ENCODE measurements at places on chromosomes 1 and 21.

DNA sequence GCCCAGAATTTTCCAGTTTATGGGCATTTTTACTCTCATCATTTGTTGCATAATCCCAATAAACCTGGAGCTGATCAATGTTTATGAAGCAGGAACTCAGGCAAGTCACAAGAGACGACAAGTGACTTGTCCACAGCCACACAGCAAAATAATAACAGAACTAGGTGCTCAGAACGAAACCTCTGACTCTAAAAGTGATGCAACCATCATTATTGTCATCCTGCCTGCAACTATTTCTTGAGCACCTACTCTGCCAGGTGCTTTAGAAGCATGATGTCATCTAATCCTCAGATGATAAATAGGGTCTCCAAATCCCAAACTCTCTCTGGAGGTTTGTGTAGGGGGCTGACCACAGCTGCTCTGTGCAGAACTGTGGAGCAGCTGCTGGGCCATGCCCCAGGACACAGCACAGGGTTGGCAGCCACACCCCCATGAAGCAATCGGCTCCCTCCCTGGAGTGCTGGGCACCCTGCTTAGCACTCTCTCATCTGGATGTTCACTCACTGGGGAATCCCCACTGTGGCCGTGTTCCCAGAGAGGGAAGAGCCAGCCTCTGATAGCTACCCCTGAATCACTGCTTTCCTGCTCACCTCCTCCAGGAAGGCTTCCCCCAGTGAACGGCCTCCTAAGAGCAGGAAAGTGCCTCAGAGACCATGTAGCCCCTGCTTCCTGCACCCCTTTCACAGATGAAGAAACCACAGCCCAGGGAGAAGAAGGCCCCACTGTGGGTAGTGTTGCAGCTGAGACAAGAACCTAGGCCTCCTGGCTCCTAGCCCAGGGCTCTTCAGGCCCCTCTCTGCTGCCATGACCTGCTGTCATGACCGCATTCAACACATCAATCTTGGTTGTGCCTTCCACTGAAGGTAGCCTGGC is 2.1 kb downstream of the TTC22 start:
- no peak for DNase-seq

DNA sequence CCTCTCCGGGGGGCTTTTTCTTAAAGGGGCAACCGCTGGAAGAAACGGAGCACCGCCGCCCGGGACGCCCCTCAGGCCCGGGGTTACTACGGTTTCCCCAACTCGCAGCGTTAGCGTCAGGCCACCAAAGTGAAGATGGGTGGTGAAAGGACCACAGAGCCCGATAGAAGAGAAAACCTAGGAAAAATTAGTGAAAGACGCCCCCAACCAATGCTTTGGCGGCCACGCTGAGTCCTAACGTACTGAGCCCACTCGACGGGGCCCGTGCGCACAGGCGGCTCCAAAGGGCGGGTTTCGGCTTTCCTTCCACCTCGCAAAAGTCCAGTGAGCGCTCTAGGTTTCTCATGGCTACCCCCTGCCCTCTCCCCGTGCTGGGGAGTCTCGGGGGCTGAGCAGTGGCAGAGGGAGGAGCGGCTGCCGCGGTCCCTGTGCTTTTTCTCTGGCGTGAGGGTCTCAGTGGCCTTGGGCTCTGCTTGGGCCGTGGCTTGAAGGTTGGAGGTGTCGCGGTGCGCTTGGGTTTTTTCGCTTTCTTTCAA is 12.2 kb upstream of the SPEN start:
- DNase-seq: no peak

GRCh38 chr1:91282695-91283420 is 121.8 kb downstream of the HFM1 start:
- peak; percentile 1 for DNase-seq

GRCh38 chr21:24420689-24421088 is 1186.6 kb downstream of the MRPL39 start:
- no peak for DNase-seq

- no peak for DNase-seq
Measured at GRCh38 chr1:97920276-97920831, 480 bp downstream of the DPYD start.

DNA sequence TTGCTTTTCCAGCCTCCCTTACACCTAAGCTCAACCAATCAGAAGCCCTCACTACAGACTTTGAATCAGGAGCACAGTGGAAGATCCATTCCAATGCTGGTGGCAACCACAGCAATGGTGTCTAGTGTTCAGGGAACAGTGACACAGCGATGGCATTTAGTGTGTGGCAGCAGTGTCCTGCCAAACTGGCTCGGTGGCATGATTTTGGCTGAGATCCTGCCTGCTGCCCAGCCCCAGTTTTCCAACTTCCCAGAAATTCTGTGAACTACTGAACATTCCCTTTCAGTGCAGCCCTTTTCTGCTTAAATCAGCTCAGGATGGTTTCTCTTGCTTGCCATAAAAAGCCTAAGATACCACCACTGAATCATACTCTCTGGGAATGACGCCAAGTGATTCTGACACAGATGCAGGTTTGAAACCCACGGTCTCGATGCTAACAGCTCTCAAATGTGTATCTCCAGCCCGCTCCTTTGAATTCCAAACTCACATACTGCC is 8.8 kb downstream of the ASAP3 start:
- no peak for DNase-seq

- no peak for DNase-seq
Measured at GRCh38 chr1:177024623-177025022, 139.9 kb downstream of the ASTN1 start.

DNA sequence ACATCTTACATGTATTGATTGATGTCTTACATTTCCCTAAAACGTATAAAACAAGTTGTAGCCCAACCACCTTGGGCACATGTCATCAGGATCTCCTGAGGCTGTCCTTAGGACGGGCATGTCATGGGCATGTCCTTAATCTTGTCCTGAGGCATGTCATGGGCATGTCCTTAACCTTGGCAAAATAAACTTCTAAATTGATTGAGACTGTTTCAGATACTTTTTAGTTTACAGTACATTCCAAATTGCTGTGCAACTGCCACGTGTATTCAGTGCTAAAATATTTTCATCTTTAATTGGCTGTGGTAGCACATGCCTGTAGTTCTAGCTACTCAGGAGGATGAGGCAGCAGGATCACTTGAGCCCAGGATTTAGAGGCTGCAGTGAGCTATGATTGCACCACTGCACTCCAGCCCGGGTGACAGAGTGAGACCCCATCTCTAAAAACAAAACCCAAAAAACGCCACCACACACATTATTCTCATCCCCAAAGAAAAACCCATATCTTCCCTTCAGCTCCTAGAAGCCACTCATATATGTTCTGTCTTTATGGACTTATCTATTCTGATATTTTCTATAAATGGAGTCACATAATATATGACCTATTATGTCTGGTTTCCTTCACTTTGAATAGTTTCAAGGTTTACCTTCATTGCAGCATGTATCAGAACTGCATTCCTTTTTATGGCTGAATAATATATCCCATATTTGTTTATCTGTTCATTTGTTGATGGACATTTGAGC is 96.0 kb upstream of the BTG3 start:
- DNase-seq: no peak

GRCh38 chr1:109634292-109634691 is 14.7 kb downstream of the AMPD2 start:
- no peak for DNase-seq

GRCh38 chr21:41511858-41512257 is 3.9 kb upstream of the TMPRSS2 start:
- no peak for DNase-seq

- DNase-seq: no peak
Measured at GRCh38 chr1:84842748-84843231, 50.2 kb downstream of the LPAR3 start.

DNA sequence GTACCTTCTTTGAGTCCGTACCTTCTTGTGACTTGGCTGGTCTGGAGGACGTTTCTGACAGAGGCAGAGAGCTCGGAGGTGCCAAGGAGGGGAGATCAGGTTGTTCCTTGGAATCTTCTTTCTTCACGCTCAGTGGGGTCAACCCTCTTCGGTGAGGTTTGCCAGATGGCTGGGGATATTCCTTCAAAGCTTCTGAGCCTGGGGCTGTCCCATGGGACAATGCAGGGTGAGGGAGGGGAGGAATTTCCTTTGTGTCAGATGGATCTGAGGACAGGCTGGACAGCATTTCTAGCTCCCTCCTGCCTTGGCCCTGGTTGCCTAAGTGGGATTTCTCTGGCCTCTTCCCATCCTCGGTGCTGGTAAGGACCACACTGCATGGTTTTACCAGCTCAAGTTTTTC is 95.5 kb upstream of the EDN2 start:
- no peak for DNase-seq

GRCh38 chr1:201270616-201271390 is 12.5 kb upstream of the PKP1 start:
- no peak for DNase-seq

- DNase-seq: no peak
Measured at GRCh38 chr1:238364214-238364892, 473.6 kb upstream of the ZP4 start.

DNA sequence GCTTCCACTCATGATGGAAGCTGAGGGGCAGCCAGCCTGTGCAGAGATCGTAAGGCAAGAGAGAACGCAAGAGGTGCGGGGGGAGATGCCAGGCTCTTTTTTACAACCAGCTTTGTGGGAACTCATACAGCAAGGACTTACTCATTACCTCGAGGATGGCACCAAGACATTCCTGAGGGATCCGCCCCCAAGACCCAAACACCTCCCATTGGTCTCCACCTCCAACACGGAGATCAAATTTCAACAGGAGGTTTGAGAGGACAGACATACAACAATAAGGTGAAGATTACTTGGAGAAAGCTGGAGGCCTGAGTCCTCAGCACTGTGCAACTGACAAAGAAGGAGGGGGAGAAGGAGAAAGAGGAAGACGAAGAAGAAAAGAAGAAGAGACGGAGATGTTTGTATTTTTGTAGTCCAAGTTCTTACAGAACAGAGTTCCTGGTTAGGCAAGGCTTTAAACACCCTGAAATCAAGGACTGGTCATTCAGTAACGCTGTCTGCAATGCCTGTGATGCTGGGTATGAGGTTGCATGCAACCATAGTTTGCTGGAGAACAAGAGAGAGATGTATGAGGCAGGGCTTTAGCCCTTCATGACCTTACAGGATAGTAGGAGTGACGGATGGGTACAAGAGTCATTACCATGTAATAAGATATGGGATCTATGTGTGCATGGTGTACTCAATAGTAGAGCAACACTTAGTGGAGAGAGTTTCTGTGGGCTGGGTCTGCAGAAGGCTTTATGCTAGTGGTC is 19.7 kb upstream of the GALNT2 start:
- no peak for DNase-seq

GRCh38 chr1:211935448-211935970 is 99.8 kb downstream of the INTS7 start:
- peak; percentile 26 for DNase-seq

GRCh38 chr1:72498371-72498770 is 216.0 kb upstream of the NEGR1 start:
- no peak for DNase-seq

DNA sequence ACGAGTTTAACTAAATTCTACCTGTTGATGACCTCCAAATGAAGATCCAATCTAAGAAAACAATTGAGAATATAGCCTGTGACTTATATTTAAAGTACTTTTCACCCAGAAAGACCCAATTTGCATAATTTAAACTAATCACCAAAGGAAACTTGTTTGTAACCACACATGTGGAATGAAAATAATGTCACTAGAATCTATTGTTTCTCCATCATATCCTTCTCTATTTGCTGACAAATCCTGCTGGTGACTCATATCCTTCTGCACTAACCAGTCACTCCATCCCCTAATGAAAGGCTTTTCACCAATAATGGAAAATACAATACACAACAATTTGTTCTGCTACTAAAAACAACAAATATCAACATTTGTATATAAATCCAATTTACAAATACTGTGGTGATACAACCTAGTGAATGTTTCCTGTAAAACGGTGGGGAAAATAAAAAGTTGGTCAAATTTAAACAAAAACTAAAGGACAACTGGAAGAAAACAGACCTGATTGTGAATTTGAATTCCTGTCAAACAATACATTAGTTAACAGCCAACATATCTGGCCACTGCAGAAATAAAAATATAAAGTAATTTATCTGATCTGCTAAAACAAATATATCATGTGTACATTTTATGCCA is 6.5 kb downstream of the PTP4A2 start:
- no peak for DNase-seq

- no peak for DNase-seq
Measured at GRCh38 chr1:109281680-109282496, 1.1 kb downstream of the PSRC1 start.

DNA sequence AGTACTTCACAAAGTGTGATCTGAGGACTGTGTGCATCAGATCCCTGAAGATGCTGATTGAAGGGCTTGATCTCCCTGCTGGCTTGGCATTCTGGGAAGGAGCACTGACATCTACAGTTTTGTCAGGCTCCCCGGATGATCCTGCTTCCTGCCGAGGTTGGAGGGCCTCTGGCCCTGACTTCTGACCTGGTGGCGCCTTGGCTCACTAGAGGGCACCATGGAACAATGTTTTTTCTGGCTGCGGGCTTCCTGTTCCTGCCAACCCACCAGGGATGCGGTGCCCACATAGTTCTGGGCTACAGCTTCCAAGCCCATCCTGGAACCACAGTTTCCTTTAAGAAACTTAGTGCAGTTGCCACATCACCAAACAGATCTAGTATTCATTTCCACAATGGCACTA is 38.8 kb upstream of the RASAL2 start:
- no peak for DNase-seq

DNA sequence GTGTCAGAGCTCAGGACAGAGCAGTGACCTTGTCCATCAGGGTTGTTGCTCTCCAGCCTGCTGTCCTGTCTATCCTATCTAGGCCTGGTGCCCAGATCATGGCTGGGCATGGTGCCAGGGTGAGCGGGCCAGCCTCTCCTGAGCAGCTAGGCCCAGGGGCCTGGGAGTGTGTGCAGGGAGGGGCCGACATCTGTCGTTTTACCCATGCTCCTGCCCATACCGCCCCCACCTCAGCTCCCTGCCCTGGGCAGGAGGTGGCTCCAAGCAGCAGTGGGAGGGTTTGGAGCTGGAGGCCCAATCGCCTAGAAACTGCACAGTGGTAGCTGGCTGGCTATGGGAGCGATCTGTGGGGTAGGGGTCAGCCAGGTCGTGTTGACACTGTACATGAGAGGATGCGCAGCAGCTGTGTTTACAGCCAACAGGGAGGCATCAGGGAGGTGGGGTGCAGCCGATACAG is 6.5 kb downstream of the INSRR start:
- DNase-seq: no peak

DNA sequence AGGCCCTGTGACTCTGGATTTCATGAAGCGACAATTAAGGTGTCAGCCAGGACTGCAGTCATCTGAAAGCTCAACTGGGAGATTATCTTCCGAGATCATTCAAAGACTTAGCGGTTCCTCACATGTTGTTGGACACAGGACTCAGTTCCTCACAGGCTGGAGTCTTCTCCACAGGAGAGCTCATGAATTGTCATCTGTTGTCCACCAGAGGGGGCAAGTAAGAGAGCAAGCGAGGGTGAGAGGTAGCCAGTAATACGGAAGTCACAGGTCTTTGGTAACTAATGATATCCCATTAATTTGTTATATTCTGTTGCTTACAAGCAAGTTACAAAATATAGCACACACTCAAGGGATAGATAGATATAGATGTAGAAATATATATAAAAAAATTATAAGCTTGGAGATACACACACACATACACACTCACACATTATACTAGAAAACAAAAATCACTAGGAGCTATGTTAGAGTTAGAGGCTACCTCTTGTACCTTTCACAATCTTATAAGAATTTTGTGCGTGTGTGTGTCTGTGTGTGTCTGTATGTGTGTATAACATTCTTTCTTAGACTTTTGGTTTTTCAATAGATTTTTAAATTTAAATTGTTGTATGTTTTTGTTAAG is 1695.3 kb downstream of the BRINP3 start:
- no peak for DNase-seq
